Stimulated activated CD8-positive, alpha-beta memory T cell treated with anti-CD3 and anti-CD28 coated beads, Interleukin-4, amount 100 ng/mL, for 1 hour (primary cell): ENCODE measurements at places on chromosomes 5 and 9.
A peak's percentile ranks its signal among the peaks of the same experiment; 100 is the strongest.

DNA sequence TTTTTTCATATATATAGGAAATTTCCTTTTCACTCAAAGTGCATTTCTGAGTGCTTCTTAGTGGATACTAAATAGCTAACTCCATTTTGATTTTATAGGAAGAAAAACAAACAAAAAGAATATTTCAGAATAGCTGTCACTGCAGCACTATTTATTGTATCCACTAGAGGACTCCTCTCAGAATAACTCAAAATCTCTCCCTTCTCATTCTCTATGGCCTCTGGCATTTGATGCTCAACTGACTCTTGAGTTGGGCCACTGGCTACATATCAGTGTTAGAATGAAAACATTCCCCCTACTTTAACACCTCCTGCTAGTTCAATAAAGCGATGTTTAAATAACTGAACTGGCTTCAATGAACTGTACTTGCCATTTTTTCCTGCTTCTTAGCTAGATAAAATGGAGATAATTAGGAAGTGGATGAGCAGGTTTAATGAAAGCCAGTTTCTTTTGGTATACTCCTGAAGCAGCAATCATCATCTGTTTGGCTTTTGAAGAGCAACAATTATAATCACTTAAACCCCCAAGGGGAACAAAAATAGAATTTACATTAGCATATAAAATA, 16.6 kb upstream of the ELAVL2 start:
- DNase-seq: no peak

DNA sequence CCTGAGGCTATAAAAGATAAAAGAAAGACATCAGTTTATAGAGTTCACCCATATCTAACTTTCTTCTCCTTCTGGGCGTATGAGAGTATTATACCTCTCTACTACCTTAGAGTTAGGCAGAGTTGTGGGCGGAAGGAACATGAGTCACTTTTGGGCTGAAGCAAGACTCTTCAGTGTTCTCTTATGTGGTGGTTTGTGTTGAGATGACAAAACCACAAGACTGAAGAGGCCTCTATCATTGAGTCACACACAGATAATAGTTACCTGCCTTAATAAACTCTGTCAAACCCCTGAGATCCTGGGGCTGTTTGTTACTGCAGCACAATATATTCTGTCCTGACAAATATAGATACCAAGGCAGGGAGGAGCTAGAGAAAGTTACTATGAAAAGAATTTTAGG, 184.2 kb downstream of the EFNA5 start:
- DNase-seq: no peak

DNA sequence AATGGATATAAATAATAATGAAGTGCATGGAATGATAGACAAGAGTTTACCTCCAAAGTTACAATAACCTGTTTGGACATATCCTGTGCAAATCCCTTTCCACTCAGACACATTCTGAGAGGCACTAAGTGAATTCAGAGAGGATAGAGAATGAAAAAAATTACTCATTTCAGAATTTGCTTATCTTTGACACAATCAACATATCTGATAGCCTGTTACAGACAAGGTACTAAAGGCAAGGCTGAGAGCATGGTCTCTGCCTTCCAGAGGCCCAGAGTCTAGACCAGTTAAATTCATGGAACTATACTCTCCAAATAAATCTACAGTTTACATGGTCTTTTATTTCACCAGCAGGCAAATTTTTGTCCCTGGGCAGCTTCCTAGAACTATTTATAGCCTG, 371.8 kb upstream of the PTGER4 start:
- no peak for DNase-seq

GRCh38 chr9:112157961-112158360, 17.1 kb downstream of the SUSD1 start:
- no peak for DNase-seq

- DNase-seq: no peak
Observed at GRCh38 chr5:82538339-82539034, 260.3 kb upstream of the RPS23 start.

- no peak for DNase-seq
Observed at GRCh38 chr5:124806373-124807077, 60.1 kb upstream of the ZNF608 start.

- DNase-seq: no peak
Observed at GRCh38 chr5:50583621-50584020, 82.8 kb upstream of the PARP8 start.

DNA sequence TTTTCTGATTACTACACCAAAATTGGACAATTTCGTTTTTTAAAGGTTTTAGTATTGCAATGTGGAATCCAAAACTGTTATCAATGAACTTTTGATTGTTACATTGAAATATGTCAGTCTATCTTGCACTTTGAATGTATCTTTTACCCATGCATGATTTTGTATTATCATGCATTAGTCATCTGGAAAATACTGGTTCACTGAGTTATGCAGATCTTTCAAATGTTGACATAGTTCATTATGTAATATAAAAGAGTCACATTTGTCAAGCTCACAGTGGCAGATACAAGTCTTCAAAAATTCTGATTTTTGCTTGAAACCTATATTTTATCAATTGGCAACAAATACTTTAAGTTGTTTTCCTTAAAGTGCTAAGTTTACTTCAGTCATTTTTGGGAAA, 85.2 kb downstream of the NR3C1 start:
- no peak for DNase-seq

DNA sequence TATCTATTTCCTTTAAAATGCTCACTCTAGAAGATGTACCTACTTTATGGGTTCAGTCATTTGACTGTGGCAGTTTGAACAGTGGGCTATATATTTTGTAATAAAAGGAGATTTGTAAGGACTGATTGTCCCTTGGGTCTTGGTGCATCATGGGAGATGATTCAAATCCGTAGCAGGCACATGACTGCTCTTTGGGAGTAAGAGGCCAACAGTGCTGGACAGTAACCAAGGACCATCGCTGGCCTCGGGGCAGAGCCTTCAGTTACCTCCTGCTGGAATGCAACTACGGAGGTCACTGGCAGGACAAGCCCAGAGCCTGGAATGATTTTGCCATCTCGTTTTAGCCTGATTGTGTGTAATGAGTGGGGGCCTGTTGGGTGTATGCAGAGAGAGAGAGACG, 7.0 kb upstream of the MAMDC2 start:
- DNase-seq: no peak

DNA sequence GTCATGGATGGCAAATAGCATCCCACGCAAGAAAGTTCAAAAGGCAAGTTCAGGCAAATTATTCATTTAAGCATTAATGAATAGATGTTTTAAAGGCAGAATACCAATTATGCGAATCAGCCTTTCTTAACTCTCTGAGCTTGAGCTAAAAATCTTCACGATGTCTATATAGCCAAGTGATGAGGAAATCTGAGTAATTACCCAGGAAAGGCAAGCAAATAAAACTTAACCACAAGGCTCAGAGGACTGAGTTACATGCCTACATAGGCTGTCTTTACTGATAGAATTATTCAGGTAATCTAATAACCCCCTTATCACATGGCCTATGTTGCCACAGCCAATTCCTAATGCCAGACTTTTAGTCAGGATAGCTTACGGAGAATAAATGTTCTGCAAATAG, 120.8 kb upstream of the MTAP start:
- no peak for DNase-seq

GRCh38 chr5:153797484-153797883, 241.2 kb downstream of the FAM114A2 start:
- no peak for DNase-seq

DNA sequence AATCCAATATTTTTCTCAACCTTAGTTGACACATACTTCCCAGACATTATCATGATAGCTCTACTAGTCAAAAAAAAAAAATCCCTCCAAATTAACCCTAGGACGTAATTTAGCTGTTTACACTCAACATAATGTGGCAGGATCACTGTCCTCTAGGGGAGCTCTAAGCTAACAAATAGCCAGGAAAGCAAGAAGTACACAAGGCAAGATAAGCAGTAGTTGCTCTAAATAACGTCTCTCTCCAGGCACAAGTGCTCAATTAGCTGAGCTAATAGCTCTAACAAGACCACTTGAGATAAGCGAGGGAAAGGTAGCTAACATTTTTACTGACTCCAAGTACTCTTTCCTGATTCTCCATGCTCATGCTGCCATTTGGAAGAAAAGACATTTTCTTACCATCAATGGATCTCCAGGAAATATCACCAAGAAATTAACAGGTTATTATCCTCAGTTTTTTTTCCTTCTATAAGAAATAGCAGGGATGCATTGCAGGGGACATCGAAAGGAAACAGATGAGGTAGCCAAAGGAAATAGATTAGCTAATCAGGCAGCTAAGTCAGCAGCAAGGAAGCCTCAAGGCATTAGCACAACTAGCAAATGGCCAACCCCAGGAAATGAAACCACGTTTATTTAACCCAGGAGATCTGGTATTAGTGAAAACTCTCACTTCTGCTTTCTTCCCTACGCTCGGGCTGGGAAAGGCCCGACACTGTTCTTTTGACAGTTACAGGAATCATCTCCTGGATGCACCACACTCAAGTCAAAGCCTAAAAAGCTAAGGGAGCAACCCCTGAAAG, 614.1 kb downstream of the PTPRD start:
- DNase-seq: no peak

DNA sequence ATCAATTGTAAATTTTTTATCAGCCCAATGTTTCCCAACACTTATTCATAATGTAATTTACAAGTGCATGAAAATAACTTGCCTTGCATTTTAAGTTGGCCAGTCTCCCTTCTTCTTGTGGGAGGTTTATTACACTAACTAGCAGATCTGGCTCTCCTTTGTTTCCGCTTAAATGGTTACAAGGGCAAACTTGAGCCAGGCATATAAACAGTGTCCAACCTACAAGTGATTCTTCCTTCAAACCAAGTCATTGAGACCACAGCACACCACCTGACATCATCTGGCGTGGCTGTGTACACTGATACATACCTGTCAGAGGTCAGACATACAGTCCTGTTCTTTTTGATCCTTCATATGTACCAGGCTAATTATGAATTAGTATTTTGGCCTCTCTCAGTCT, 80.1 kb downstream of the ALDH1A1 start:
- DNase-seq: no peak

- peak; percentile 12 for DNase-seq
Observed at GRCh38 chr9:94783102-94783682, 56.7 kb downstream of the AOPEP start.

- no peak for DNase-seq
Observed at GRCh38 chr9:87713278-87713987, 12.5 kb upstream of the CTSL start.

DNA sequence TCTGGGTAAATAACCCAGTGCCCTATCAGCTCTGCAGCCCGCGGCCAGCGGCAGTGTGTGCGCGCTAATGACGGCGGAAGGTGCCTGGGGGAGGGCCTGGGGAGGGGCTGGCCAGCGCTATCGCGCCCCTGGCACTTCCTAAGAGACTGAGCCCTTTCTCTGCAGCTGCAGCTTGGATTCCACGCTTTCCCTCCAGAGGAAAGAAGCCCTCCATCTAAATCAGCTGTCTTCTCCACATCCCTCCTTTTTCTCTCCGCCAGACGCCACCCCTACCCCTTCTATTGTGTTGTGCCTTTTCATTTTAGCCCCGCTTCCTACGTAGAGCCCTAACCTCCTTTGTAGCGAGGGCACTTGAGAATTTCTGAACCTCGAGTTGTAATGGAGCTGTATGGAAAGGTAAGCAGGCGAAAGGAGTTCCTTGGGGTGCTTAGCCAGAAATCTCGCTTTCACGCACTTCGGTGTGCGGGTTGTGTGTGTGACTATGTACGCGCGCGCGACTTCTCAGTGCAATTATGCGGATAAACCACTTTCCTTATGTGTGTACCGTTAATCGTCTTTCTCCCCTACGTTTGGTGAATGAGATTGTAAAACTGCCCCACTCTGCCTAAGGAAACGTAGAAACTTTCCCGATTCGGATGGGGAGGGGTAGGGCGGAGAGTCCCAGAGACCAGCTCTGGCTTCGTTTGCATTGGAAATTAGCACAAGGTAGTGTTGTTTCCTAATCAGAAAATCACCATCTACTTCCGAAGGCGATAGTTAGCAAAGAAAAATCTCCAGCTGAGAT, 664 bp upstream of the RAB3C start:
- no peak for DNase-seq

- no peak for DNase-seq
Observed at GRCh38 chr5:172600571-172600970, 40.5 kb upstream of the NEURL1B start.

DNA sequence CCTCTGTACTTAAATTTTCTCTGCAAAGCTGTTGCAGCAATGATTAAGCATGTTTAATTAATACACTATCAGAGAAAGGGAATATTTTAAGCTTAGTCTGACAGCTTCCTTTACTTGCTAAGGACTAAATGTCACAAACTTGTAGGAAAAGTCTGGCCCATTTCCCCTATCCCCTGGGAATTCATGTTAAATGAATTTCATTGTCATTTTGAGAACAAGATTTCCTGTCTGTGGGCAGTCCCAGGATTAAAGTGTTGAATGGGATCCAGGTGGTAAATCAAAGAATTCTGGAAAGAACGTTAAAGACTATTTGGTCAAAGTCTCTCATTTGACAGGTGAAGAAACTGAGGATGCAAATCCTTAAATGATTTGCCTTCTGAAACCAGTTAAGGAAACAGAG, 214.8 kb downstream of the MPDZ start:
- DNase-seq: no peak

GRCh38 chr5:14757850-14758249, 93.3 kb downstream of the OTULIN start:
- DNase-seq: no peak

- no peak for DNase-seq
Observed at GRCh38 chr5:142404046-142404477, 79.2 kb upstream of the SPRY4 start.

GRCh38 chr9:130905125-130905901, 8.7 kb upstream of the QRFP start:
- no peak for DNase-seq
